ENCODE measurements at places on chromosomes 2 and 18.

- no peak for DNase-seq
Observed at GRCh38 chr2:99600981-99601651, 111.3 kb upstream of the REV1 start.

DNA sequence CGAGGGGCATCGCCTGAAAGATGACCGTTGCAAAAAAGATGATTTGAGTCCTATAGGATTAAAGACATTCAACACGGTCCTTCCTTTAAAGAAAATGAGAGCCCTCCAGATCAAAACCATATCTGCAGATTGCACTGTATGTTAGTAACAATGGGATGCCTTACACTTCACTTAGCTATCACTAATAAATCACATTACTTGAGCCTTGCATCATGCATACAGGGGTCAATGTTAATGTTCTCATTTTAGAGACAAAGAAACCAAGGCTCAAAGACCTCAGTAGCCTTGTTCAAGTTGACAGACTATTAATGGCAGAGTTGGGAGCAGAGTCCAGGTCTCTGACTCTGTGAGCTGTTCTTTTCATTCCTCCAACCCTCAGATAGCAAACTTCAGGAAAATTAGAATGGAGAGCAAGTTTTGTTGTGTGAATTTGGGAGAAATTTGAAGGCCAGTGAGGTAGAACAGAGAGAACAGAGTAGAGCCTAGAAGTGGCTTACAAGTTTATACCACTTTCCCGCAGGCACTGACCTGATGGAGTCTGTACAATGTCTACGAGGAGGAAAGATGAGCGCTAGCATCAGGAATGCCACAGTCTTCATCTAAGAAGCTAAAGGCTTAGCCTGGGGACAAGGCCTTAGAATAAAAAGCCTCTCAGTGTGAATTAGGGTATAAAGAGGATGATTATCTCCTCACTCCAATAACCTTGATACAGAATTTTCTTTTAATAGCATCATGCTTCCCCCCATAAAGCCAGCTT lies 48.3 kb downstream of the TRIB2 start:
- no peak for DNase-seq

- no peak for DNase-seq
Observed at GRCh38 chr2:227260041-227260440, 65.0 kb upstream of the MFF start.

DNA sequence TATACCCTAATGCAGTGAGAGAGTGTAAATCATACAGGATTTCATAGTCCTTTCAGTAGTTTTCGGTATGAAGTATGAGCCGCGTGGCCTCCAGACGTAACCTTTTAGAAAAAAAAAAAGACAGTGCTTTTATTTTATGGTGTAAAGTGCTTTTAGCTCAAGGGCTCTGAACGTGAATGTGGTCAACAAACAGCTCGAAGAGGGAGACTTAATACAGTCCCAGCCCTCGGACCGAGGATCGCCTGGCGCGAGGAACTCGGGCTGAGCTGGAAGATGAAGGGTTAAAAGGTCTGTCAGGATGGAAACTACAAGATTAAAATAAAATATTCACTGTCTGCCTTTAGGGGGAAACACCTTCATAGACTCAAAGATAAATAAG lies 4.0 kb upstream of the BCL11A start:
- no peak for DNase-seq

GRCh38 chr2:20052229-20052851 lies 912 bp upstream of the LAPTM4A start:
- DNase-seq, result no peak

- peak; percentile 65 for DNase-seq
Observed at GRCh38 chr2:101981504-101981903, 10.3 kb upstream of the IL1R2 start.

- DNase-seq, result no peak
Observed at GRCh38 chr2:230244211-230244610, 18.7 kb downstream of the SP140 start.

GRCh38 chr2:178506101-178506500 lies 25.8 kb downstream of the PLEKHA3 start:
- DNase-seq, result no peak

DNA sequence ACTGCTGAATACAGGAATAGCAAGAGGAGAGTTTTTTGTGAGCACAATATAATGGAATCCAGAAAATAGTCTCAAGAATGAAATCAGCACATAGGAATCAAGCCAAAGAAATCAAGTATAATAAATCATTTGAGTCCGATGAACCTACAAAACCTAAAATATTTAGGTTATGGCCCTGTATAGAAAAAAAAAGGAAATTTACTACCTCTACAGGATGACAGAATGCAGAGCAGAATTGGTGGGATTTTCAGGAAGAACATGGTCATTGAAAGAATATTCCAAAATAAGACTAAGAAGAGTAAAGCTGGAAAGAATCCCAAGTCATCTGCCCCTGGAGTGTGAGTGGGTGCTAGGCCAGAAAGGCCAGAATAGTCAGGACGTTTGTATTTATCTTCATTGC lies 1041.2 kb upstream of the CDH2 start:
- DNase-seq, result no peak

DNA sequence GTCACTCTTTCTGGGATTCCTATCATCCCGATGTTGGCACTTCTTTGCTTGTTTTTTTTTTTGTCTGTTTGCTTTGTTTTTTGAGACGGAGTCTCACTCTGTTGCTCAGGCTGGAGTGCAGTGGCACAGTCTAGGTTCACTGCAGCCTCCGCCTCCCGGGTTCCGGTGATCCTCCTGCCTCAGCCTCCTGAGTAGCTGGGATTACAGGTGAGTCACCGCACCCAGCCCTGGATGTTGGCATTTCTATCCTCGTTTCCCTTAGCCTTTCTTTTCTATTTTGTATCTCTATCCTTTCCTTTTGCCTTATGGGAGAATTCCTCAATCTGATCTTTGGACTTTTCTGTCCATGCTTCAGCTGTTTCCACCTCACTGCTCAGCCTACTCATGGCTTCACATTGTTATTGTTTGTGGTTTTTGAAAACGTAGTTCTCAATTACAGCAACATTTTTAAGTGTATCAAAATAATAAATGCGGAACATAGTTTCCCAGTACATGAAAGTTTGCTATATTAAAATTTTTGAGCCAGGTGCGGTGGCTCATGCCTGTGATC lies 62.1 kb upstream of the ZNF516 start:
- DNase-seq, result no peak

GRCh38 chr2:125644257-125644656 lies 1011.7 kb upstream of the GYPC start:
- no peak for DNase-seq

GRCh38 chr2:10911291-10912075 lies at the start of gene KCNF1:
TSS of gene KCNF1 (plus strand) at chr2:10911934. CDS start at chr2:10912427, 493 bp downstream.
- DNase-seq, result no peak

GRCh38 chr2:162317861-162318327 lies 590 bp downstream of the IFIH1 start:
- DNase-seq, result peak; percentile 37

- DNase-seq, result no peak
Observed at GRCh38 chr2:100130595-100131391, 11.6 kb downstream of the AFF3 start.

DNA sequence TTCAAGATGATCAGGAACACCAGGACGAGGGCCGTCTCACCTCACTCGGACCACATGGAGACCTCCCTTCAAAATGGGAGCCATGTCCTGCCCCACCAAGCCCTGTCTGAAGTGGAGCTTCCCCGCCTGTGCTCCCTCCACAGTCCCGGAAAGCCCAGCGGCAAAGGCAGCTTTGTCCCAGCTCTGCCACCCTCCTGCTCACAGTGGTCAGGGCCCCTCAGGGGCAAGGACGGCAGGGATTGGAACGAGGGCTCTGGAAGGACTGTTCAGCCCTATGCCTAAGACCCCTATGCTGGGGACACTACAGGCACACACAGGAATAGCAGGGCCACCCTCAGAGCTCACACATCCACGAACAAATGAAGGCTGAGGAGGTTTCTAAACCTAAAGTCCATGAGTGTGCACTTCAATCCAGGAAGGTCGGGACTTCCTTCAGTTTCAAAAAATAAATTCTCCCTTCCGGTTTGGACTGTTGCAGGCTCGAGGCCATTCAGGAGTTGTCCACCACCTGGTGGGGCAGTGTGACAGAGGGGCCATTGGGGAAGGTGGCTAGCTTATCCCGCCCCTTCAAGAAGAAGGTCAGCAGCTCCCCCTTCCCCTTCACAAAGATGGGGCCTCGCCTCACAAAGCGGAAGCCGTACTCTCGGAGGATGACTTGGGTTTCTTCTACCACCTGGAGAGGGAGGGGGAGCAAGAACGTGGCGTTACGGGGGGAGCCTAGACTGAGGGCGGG lies 26.4 kb downstream of the CENPO start:
- DNase-seq, result peak; percentile 18

DNA sequence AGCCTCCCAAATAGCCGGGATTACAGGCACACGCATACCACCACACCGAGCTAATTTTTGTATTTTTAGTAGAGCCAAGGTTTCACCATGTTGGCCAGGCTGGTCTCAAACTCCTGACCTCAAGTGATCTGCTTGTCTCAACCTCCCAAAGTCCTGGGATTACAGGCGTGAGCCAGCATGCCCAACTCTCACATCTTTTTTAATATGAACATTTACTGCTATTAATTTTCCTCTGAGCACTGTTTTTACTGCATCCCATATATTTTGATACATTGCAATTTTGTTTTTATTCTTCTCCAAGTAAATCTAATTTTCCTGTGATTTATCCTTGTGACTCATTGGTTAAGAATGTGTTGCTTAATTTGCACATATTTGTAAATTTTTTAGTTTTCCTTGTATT lies 9.5 kb upstream of the TANK start:
- no peak for DNase-seq

GRCh38 chr2:75367401-75367800 lies 168.1 kb upstream of the TACR1 start:
- no peak for DNase-seq

DNA sequence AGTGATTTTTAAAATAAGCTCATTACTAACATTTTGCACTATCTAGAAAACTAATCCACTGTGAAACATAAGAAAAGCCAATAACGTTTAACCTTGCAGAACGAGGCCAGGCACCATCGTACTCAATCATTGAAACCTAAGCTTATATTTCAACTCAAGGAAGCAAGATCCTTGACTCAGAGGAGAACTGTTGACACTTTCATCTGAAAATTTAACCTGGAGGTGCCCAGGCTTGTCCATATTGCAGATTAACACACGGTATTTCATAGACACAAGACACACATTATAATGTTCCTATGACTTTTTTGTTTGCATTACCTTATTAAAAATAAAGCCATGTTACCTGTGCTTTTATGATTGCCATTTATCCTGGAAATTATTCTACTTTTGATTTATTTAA lies 89.6 kb downstream of the ZNF385B start:
- DNase-seq, result no peak

- DNase-seq, result no peak
Observed at GRCh38 chr2:54403512-54404238, 52.5 kb upstream of the SPTBN1 start.

DNA sequence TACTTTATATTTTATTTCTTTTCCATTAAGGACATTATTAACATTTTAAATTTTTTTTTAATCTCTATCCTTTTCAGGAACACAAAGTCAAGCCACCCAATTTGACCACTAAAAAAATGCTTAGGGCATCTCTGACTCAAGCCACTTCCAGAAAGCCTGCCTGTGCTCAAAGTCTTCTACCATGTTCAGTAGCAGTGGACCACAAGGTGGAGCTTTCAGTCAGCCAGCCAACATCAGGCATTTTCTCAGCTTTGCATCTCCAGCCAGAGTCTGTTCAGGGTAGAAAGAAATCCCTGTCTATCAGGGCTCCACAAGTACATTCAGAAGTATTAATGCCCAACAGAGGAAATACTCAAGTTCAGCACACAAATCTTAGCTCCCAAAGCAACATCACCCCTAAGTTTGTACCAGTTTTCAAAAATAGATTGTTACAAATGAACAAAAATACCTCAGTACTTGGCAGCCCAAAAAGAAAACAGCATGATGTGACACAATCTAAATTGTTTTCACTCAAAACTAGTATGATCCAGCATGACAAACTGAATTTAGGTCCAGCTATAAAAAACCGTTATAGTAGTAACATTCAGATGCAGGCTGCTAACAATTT lies 37.6 kb downstream of the C18orf63 start:
- peak; percentile 78 for DNase-seq
